ENCODE measurements at places on chromosomes 6 and 20. TPM values are rescaled to one million over a fixed set of nuclear protein-coding genes. Genes with fewer than 3 reads are reported as not detected.
A peak's percentile ranks its signal among the peaks of the same experiment; 100 is the strongest.

GRCh38 chr6:156933201-156934068, 156.3 kb downstream of the ARID1B start:
- peaks cover 7% of the 10 kb centered on the region for H3K4me1 ChIP-seq
- H3K27me3 ChIP-seq: no peaks in the 10 kb centered on the region
- DNase-seq: peak; percentile 34
- no peaks in the 10 kb centered on the region for H3K36me3 ChIP-seq
- peak overlapping the region; percentile 79 for H3K27ac ChIP-seq

DNA sequence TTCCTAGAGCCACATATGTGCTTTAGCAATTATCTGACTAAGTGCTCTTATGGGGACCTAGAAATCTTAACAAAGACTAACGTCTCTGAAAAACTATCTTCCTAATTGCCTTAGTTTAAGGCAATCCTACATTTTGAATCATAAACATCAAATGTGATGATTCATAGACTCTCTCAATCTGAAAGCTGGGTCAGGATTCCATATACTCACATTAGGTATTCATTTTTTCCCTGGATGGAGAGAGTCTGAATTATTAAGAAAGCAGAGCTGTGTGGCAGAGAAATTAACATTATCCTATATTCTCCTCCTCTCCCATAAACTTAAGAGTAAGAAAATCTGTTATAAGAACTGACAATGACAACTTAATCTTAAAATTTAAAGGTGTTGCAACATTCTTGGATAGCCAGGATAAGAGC, 1.6 kb upstream of the PRL start:
- no peaks in the 10 kb centered on the region for H3K4me1 ChIP-seq
- no peak overlapping the region for H3K27ac ChIP-seq
- no peak overlapping the region for H3K4me3 ChIP-seq
- H3K36me3 ChIP-seq: no peaks in the 10 kb centered on the region
- no peak for DNase-seq

DNA sequence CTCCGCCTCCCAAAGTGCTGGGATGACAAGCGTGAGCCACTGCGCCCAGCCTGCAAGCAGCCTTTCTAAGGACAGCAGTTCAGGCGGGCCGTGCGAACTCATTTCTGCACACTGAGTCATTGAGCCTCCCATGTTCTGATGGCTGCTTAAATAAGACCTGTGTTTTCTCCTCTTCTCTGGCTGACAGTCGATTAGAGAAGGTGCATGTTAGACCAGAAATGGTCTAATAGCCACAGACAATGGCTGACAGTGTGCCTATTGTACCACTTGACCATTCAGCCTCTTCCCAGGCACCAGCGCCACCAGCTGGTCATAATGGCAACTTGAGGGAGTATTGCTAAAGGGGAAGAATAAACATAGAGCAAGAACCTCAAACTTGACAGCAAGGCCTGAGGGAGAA, 6.2 kb downstream of the CST11 start:
- no peaks in the 10 kb centered on the region for H3K27me3 ChIP-seq
- no peak overlapping the region for H3K4me3 ChIP-seq
- H3K36me3 ChIP-seq: no peaks in the 10 kb centered on the region
- no peak overlapping the region for H3K27ac ChIP-seq

- H3K27me3 ChIP-seq: peaks cover 24% of the 10 kb centered on the region
- H3K4me1 ChIP-seq: peaks cover 2% of the 10 kb centered on the region
- H3K27ac ChIP-seq: no peak overlapping the region
- no peak overlapping the region for H3K4me3 ChIP-seq
- no peaks in the 10 kb centered on the region for H3K36me3 ChIP-seq
- no peak for DNase-seq
These were observed 5.9 kb upstream of the TUBB2B start for GRCh38 chr6:3233321-3233720.

- DNase-seq: no peak
- H3K4me1 ChIP-seq: no peaks in the 10 kb centered on the region
- H3K27ac ChIP-seq: no peak overlapping the region
- H3K36me3 ChIP-seq: no peaks in the 10 kb centered on the region
- no peaks in the 10 kb centered on the region for H3K27me3 ChIP-seq
These were observed 351.7 kb upstream of the ARID1B start for GRCh38 chr6:156425359-156426020.

DNA sequence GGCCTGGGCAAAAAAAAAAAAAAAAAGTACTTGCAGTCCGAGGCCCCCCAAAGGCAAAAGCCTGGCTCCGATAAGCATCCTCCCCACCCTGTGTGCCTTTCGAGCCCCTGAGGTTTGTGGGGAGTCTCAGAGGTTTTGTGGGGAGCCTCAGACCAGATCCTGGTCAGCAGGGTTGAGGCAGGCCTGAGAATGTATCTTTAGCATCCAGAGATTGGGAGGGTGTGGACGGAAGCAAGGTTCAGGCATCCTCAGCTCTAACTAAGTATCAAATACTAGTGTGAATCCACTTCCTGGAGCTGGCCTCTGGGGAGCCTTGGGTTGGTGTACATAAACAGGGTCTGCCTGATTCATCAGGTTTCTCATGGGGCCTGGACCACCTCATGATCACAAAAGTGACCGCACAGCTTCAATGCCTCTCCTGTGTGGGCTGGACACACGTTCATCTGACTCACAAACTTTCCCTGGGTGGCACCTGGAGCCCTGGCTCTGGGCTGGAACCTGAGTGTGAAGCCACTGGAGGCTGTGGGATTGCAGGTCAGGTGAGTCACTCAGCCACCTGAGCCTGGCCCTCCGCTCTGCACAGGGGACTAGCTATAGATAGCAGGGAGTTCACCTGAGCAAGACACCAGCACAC, 24.4 kb downstream of the PCMTD2 start:
- no peak overlapping the region for H3K27ac ChIP-seq
- H3K4me1 ChIP-seq: no peaks in the 10 kb centered on the region
- no peak for DNase-seq

DNA sequence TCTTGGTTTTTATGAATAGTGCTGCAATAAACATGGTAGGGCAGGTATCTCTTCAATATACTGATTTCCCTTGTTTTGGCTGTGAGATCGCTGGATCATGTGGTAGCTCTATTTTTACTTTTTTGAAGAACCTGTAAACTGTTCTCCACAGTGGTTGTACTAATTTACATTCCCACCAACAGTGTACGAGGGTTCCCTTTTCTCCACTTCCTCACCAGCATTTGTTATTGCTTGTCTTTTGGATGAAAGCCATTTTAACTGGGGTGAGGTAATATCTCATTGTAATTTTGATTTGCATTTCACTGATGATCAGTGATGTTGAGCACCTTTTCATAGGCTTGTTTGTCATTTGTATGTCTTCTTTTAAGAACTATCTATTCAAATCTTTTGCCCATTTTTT, 8.0 kb upstream of the ARG1 start:
- H3K36me3 ChIP-seq: no peaks in the 10 kb centered on the region
- H3K27ac ChIP-seq: no peak overlapping the region
- no peaks in the 10 kb centered on the region for H3K4me1 ChIP-seq
- no peak for DNase-seq
- no peaks in the 10 kb centered on the region for H3K27me3 ChIP-seq

DNA sequence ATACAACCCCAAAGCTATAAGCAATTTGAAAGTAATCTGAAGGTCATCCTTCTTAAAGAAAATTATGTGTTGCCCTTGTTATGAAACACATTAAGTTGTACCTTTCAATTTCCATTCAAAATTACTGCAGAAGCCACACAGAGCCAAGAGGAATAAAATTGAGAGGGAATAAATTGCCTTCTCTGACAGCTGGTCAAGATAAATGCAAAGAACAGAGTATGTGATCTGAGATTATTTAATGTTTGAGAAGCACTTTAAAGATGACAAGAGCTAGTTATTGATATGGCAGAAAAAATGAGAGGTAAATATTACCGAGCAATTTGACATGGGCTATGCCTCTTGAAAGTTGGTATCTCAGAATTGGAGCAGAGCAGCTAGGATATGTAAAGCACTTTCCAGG, 61.6 kb downstream of the TRDN start:
- DNase-seq: no peak
- H3K4me1 ChIP-seq: no peaks in the 10 kb centered on the region
- H3K4me3 ChIP-seq: no peak overlapping the region
- H3K27me3 ChIP-seq: no peaks in the 10 kb centered on the region
- H3K27ac ChIP-seq: no peak overlapping the region
- no peaks in the 10 kb centered on the region for H3K36me3 ChIP-seq

DNA sequence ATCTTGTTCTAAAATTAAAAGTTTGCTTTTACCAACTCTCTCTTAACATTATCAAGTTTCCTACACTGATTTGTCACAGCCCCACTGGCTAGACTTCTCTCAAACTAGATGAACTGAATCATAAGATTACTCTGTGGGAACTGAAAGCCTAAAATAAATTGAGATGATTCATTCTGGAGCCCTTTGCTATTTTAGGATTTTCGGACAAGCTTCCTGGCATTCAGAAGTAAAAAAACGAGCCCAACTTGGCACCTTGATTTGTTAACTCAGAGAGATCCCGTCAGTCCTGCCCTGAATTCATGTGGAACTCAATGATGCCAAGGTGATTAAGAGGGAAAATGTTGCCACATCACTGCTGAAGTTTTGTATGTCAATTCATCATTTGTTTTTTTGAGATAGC, 122.0 kb upstream of the NRSN1 start:
- H3K27me3 ChIP-seq: no peaks in the 10 kb centered on the region
- H3K4me1 ChIP-seq: no peaks in the 10 kb centered on the region
- no peak for DNase-seq

- no peak for DNase-seq
- H3K4me1 ChIP-seq: no peaks in the 10 kb centered on the region
- H3K27ac ChIP-seq: no peak overlapping the region
- no peak overlapping the region for H3K4me3 ChIP-seq
- H3K27me3 ChIP-seq: no peaks in the 10 kb centered on the region
These were observed 15.4 kb downstream of the SNPH start for GRCh38 chr20:1281279-1282057.

GRCh38 chr20:6884114-6884513, 116.6 kb downstream of the BMP2 start:
- H3K27ac ChIP-seq: no peak overlapping the region
- H3K36me3 ChIP-seq: no peaks in the 10 kb centered on the region
- H3K27me3 ChIP-seq: no peaks in the 10 kb centered on the region
- no peak for DNase-seq

DNA sequence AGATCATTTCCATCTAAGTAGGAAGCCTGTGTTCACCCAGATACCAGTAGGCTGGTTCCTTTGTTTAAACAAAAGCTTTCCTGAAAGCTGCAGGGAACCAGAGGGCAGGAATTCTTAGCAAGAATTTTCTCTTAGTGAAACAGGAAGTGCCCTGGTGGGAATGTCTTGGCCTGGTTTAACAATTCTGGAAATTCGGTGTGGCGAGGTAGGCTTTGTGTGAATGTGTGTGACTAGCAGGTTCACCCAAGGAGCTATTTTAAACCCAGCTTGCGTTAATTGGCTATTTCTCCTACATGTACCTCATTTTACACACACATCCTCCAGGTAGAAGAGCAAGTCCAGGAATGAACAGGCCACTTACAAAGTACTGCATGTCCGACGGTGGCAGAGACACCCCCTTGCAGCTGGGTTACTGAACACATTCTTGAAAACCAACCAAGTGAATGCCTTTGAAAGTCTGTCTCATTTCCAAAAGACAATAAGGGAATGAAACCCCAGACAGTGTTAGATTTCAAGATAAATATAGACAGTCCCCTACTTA, 64.6 kb downstream of the GFOD1 start:
- H3K27me3 ChIP-seq: no peaks in the 10 kb centered on the region
- H3K4me1 ChIP-seq: no peaks in the 10 kb centered on the region
- DNase-seq: peak; percentile 40
- no peak overlapping the region for H3K4me3 ChIP-seq
- H3K27ac ChIP-seq: peak overlapping the region; percentile 80

ANKRD6 gene
- 18.0 TPM for total RNA-seq

MEP1A gene
- total RNA-seq: not detected

RAE1 gene
- 13.8 TPM for total RNA-seq

NCOA3 gene
- total RNA-seq: 45.1 TPM

CCN5 gene
- 1,283 TPM for total RNA-seq

CBLN4 gene
- 0.33 TPM for total RNA-seq

TRIM31 gene
- total RNA-seq: not detected

All from breast epithelium (tissue), 4 donors.